Neural progenitor cell (in vitro differentiated cells): ENCODE measurements at places on chromosomes 11 and 22.

- no peak for DNase-seq
Measured at GRCh38 chr11:112343368-112344039, 82.8 kb upstream of the PLET1 start.

- DNase-seq: no peak
Measured at GRCh38 chr11:73907191-73907590, 30.4 kb downstream of the PAAF1 start.

GRCh38 chr11:66334605-66335442 lies 1.4 kb downstream of the RIN1 start:
- DNase-seq: no peak

DNA sequence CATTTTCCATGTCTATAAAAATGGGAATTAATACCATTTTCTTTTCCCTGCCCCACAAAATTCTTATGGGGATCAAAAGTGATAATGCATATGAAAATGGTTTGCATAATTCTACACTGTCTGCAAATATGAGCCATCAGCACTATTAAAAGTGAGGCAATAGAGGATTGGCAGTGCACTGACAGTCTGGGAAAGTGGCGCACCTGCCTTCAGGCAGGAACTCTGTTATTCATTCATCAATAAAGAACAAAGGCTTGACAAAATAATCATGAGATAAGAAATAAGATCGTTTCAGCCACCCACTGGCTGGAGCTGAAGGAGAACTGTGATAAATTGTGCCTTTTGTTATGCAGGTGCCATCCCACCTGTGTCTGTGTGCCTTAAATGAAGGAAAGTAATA lies 49.5 kb downstream of the ARFGAP2 start:
- no peak for DNase-seq

DNA sequence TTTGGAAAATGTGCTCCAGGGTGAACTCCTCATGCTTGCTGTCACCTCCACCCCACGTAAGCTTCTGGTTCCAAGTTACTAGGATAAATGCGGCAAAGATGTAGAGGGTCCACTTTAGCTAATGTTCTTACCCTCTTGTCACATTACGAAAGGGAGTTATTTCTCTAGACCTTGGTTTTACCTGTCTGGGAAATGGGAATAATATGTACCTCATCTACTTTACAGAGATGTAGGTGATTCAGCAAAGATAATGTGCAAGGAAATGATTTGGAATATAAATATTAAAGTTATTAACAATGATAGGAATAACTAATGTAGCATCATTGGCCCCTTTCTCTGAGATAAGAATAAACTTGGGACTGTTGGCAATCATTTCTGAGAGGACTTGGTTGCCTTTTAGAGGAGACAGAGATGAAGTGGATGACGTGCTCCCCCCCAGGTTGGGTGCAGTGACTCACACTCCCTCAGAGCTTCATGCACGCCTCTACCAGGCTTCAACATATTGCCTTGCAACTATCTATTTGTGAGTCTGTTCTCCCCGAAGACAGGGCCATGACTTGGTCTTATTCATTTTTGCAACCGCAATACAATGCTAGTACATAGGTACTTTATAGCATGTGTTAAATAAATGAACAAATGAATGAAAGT lies 97.1 kb downstream of the ME3 start:
- no peak for DNase-seq
